SIG-M5 (cell line): ENCODE measurements at places on chromosomes 6 and 20.
A peak's percentile ranks its signal among the peaks of the same experiment; 100 is the strongest.

DNA sequence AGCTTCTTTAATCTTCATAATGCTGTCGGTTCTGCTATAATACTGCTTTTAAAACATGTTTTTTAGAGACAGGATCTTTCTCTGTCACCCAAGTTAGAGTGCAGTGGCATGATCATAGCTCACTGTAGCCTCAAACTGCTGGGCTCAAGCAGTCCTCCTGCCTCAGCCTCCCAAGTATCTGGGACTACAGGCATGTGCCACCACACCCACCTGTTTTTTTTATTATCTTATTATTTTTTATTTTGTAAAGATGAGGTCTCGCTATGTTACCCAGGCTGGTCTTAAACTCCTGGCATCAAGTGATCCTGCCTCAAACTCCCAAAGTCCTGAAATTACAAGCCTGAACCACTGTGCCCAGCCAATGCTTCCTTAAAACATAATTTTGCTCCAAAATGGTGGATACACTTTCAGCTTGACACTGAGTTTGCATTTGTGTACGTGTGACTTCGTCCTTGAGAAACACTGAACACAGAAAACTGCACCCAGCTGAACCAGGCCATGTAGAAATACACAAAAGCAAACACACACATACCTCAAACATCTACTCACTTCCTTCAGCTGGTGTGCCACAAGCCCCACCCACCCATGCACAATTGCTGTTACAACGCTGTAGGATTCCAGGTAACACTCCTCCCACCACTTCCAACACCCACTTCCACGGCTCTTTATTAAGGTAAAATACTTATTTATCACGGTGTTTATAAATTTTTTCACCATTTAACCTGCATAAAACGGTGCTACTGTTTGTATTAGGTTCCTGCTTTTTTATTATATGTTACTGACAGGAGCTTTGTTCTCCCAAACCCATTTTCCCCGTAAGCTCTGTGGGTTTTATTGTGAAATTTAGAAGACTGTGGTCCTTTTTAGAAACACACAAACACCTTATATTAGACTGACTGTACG, 109.1 kb downstream of the TSHZ2 start:
- DNase-seq = no peak

DNA sequence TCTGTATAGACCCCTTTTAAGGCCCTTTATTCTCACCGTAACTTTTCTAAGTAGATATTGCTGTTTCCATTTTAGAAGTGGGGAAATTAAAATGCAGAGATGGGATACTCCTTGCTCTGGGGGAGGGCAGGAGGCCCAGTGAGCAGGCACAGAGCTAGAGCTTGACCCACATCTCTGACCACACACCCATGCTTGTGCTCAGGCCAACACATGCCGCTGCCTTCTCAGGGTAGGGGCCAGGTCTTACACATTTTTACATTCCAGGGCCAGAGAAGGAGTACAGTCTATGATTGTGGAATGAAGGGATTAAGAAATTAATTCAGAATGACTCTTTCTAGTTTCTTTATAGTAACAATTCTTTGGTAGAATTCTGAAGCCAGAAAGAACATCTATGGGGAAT, 104.8 kb downstream of the SOBP start:
- no peak for DNase-seq

GRCh38 chr20:25237610-25238318, 10.1 kb upstream of the PYGB start:
- DNase-seq = peak; percentile 97

GRCh38 chr6:111987295-111987694, 66.6 kb upstream of the CCN6 start:
- DNase-seq = no peak

GRCh38 chr6:20198775-20199174, 13.5 kb downstream of the MBOAT1 start:
- DNase-seq = no peak
